ENCODE measurements at places on chromosomes 5 and 9. TPM values are rescaled to one million over a fixed set of nuclear protein-coding genes. Genes with fewer than 3 reads are reported as not detected.
A peak's percentile ranks its signal among the peaks of the same experiment; 100 is the strongest.

ZFR gene
- total RNA-seq, result 80.8 TPM

- no peak for DNase-seq
- H3K36me3 ChIP-seq, result no peaks in the 10 kb centered on the region
- H3K4me3 ChIP-seq, result no peak overlapping the region
- no peaks in the 10 kb centered on the region for H3K27me3 ChIP-seq
- peaks cover 22% of the 10 kb centered on the region for H3K4me1 ChIP-seq
Measured at GRCh38 chr9:108756746-108757490, 98.9 kb downstream of the ACTL7B start.

DNA sequence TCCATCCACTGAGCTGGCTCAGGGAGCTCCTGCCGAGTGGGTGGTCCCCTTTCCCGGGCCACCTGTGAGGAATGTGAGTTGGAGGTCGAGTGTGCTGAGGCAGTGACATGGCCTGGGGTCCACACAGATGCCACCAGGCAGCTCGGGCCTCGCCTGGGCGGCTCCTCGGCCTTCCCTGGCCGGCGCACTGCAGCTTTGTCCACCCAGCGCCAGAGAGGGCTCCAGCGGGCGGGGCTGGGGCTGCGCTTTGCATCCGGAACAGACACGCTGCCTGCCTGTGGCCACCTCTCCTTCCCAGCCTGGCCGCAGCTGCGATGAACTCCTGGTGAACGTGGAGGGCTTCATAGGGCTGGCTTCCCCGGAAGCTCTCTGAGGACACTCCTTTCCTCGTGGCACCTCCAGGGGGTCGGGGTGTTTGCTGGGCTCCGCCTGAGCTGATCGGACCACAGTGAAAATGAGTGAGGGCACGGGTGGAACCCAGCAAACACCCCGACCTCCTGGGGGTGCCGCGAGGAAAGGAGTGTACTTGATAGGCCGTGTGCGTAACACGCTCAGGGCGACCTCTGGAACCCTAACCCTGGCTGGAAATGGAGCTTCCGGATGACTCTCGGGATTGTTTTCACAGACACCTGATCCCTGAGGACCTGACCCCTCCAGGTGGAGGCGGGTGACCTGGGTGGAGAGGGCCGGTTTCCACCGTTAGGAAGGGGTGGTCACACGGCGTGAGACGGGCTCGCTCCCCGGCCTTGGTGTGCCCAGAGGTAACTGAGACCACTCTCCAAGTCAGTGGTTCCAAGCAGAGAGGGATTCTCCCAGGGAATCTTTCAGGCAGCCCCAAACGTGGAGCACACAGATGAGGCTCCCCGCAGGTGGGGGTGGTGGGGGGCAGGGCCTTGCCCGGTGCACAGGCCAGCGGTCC is 31.8 kb upstream of the RXRA start:
- H3K27me3 ChIP-seq, result no peaks in the 10 kb centered on the region
- no peaks in the 10 kb centered on the region for H3K36me3 ChIP-seq

DNA sequence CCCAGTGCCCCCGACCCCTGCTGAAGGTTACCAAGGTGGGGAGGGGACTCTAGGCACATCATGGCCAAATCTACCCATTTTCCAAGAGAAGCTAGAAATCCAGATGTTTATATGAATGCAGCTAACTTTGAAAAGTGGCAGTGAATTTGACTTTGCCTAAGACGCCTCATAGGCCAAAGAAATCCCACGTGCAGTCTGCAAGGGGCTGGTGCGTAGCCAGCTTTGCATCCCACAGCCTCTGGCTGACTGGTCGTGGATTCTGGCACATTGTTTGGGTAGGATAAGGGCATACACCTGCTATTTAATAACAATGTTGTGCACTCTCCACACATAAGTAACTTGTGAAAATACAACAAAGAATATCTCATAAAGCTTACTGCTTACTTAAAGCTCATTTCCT is 3.5 kb upstream of the GADD45G start:
- H3K4me1 ChIP-seq, result peaks cover 16% of the 10 kb centered on the region
- peak; percentile 42 for DNase-seq
- H3K27ac ChIP-seq, result no peak overlapping the region

DNA sequence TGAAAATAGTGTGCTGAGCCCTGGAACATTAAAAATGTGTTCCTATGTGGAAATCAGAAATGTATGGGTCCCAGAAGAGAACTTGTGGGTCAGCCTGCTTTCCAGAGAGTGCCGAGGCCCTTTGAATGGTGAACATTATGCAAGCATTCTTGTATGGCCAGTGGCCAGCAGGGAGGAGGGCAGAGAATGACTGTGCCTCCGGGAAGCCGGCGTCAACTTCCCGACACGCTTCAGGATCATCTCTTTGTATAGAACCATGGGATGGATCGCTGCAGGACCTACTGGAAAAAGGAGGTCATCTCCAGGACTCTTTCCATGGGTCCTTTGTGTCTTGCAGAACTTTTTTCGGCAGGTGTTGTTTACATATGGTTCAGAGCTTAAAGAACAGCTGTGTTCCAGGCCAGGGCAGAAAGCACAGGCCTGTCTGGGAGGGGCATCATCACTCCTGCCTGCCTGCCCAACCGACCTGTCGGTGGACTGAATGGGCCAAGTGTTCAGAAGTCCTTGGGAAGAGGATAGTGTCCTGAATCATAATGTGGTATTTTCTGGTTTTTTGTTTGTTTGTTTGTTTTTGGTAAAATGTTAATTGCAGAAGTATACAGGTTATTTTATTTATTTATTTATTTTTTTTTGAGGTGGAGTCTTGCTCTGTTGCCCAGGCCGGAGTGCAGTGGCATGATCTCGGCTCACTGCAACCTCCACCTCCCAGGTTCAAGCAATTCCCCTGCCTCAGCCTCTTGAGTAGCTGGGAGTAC is 9.0 kb downstream of the PRRC2B start:
- H3K27me3 ChIP-seq, result no peaks in the 10 kb centered on the region
- peaks cover 100% of the 10 kb centered on the region for H3K4me1 ChIP-seq
- DNase-seq, result no peak
- H3K27ac ChIP-seq, result peak overlapping the region; percentile 51
- no peaks in the 10 kb centered on the region for H3K36me3 ChIP-seq
- peak overlapping the region; percentile 5 for H3K4me3 ChIP-seq
